ENCODE measurements at places on chromosomes 1 and 21.

- no peak for DNase-seq
These were observed 15.0 kb upstream of the HMGN1 start for GRCh38 chr21:39363607-39364555.

DNA sequence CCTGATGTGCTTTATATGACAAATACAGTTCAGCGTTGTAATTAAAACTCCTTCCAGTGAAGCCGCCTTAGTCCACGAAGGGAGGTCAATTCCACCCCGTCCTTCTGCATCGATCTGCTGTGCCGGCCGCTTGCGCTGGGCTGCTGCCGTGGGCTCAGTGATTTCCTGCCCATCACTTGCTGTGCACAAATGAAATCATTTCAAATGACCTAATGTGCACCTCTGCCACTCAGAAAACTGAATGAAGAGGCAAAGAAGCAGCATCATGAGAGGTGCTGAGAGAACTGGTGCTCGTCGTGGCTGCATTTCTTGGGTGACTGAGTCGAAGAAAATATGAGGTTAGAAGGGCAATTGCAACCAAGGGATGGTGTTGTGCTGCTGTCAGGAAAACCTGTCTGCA lies 144.3 kb upstream of the SYT6 start:
- DNase-seq: no peak

GRCh38 chr1:97123717-97124431 lies 402.3 kb downstream of the PTBP2 start:
- no peak for DNase-seq

DNA sequence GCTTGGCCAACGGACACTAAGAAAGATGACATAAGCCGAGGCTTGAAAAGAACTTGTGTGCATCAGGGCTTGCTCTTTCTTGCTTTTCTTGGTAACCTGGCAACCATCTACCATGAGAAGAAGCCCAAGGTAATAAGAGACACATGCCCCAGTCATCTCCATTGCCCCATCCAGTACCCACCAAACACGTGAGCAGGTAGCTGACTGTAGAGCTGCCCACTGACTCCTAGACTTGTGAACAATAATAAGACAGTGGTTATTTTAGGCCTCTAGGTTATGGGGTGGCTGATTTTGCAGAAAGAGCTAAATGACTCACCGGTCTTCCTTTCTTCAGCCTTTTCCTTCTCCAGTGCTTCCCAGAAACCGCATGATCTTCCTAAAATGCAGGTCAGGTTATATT lies 105.0 kb upstream of the JUN start:
- DNase-seq: no peak

DNA sequence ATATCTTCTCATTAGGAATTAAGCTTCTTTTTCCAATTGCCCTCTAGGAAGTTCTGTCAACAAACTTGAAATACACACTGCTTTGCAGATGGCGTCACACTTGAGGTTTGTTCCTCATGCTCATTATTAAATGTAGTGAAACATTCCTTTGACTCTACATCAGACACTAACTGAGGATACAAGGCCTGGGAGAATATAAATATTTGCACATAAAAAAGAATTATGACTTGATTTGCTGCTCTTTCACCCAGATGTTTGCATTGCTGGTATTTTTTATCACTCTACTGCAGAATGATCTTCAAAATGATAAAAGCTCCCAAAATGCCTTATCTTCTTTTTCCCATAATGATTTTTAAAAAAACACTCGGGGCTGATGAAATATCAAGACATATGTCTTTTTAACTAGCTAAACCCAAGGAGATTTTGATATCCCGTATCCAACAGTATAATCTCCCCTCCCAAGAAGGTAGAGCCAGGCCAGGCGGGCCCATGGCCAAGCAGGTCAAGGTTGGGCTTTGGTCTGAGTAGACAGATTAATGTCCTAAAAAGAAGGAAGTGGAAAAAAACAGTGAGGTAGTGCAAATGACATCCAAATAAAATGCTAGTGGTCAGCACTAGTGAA lies 264.6 kb downstream of the HHIPL2 start:
- DNase-seq: no peak

DNA sequence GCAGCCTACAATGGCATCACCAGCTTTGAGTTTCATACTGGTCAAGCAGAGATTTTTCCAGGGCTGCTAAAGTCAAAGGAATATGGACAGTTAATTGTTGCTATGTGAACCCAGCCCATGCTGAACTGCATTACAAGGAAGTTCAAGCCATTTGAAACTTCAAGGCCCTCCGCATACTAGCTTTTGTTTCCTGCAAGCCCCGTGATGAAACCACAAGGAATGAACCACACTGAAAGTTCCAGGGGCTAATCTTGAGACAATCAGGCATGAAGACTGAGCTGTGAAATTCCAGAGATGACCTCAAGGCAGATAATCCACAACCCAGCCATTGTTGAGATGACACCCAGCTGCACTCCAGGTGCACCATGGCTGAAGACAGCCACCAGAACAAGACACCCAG lies 180.8 kb downstream of the C1orf21 start:
- no peak for DNase-seq

DNA sequence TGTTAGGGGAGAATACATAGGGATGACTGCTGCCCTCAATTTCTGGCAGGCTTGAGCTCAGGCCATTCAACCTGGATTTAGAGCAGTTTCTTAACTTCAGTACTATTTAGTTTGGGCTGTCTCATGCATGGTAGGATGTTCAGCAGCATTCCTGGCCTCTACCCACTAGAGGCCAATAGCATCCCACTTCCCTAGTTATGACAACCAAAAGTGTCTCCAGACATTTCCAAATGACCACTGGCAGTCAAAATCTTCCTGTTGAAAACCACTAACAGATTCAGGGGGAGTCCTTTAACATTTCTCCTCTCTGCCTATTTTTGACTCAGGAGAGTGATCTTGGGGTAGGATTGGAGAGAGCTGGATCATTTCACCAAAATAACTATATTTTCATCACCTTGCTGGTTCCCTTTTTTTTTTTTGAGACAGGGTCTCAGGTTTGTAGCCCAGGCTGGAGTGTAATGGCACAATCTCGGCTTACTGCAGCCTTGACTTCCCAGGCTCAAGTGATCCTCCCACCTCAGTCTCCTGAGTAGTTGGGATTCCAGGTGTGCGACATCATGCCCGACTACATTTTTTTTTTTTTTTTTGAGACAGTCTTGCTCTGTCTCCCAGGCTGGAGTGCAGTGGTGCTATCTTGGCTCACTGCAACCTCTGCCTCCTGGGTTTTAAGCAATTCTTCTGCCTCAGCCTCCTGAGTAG lies 8.7 kb downstream of the GNAT2 start:
- no peak for DNase-seq

DNA sequence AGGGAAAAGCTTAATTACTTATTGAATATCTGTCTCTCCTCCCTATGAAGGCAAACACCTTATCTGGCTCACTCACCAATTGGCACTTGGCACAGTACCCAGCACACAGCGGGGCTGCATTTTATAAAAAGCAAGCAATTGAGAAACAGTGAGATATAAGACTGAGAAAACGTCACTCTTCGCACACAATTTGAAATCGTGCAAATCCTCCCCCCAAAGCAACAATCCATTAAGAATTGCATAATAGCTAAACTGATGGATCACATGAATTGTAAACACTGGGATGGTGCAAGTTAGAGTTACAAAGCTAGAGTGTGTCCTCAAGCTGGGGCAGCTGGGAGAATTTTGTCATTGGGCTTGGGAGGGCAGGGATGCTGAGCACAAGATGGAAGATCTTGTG lies 27.1 kb downstream of the PRDX6 start:
- no peak for DNase-seq

DNA sequence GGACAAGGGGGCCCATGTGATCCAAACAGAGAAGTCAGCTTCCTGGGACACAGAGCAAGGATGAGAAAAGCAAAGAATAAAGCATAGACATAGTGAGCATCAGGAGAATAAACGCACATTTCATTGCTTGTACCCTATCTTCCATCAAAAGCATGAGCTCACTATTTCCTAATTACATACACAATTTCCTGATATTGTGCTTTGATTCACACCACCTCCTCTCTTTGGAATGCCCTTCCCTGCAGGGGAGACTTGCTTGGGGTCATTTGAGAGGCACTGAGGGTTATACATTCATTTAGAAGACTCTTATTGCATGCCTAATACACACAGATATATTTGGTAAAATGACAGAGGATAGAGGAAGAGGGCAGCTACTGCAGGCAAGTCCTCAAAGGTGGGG lies 185.4 kb downstream of the SEC16B start:
- DNase-seq: no peak

DNA sequence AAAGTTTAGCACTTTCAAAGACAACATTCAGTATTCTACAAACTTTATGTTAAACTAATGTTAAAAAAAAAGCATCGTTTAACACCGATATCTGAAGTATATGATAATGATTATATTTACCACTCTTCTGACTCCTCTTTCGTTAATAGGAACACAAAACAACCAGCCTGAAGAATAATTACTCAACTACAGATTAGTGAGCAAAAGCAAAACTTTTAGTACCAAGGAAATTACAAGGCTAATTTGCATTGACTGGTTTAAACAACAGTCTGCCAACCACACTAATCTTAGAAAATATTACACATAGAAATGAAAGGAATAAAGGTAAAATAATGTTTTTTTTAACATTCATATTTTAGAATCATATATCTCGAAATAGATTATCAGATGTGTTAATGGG lies 500.7 kb downstream of the LMO4 start:
- DNase-seq: no peak

DNA sequence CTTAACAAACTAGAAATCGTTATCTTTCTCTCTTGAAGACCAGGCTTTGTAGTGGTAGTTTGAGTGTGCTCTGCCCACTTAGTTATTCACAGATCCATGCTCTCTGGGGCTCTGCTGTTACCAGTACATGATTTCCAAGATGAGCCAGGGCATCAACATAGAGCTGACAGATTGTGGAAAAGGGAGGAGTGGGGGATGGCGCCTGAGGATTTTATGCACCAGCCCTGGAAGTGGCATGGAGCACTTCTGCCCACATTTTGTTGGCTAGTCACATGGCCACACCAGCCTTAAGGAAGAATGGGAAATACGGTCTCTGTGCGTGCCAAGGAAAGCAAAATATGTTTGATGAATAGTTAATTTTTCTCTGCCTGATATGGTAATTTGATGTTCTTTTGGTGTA lies 18.2 kb downstream of the TSNAX start:
- no peak for DNase-seq

- DNase-seq: no peak
These were observed 9.5 kb upstream of the C1orf167 start for GRCh38 chr1:11752359-11753088.

DNA sequence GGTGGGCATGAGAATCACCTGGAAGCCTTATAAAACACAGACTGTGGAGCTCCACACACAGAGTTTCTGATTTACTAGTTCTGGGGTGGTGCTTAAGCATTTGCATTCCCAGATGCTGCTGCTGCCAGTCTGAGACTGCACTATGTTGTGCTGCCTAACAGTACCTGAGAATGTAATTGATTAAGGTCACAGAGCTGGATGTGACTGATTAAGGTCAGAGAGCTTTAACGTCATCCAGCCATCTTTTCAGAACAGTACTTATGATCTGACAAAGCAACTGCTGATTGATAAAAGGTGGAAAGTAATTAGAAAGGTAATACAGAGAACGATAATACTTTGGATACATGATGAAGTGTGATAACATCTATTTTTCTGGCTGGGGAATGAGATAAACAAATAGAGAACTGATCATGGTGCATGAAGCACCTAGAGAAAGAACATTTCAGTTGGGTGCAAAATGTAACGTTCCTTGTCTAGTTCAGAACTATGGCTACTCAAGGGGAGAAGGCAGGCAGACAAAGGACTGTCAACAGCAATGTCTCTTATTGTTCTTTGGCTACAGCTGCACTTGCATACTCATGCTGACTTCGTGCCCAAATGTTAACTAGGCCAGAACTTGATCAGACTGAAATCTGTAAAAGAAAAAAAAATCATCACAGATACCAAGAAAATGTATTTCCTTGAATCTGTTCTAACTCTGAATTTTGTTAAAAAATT lies 3.7 kb upstream of the UCK2 start:
- DNase-seq: no peak

GRCh38 chr1:167821969-167822685 lies 91.8 kb downstream of the ADCY10 start:
- DNase-seq: no peak

- DNase-seq: no peak
These were observed 67.1 kb downstream of the HIVEP3 start for GRCh38 chr1:41851589-41851988.

GRCh38 chr1:202644219-202645096 lies 65.8 kb downstream of the SYT2 start:
- no peak for DNase-seq

- DNase-seq: no peak
These were observed 57.6 kb upstream of the PPM1J start for GRCh38 chr1:112772781-112773180.
